ENCODE measurements at places on chromosomes 6 and 20. TPM values are rescaled to one million over a fixed set of nuclear protein-coding genes. Genes with fewer than 3 reads are reported as not detected.

DNA sequence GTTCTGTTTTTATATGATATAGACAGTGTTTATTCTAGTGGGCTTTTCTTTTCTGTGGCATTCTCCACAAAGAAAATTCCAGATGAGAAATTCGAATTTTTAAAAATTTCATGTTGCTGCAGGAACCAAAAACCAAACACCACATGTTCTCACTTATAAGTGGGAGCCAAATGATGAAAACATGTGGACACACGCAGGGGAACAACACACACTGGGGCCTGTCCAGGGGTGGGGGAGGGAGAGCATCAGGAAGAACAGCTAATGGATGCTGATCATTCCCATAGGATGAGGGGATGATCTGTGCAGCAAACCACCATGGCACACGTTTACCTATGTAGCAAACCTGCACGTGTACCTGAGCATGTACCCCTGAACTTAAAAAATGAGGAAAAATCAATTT, 499.0 kb upstream of the SLC35B3 start:
- DNase-seq, result no peak
- H3K4me1 ChIP-seq, result no peaks in the 10 kb centered on the region
- H3K27me3 ChIP-seq, result no peaks in the 10 kb centered on the region
- H3K27ac ChIP-seq, result no peak overlapping the region

DNA sequence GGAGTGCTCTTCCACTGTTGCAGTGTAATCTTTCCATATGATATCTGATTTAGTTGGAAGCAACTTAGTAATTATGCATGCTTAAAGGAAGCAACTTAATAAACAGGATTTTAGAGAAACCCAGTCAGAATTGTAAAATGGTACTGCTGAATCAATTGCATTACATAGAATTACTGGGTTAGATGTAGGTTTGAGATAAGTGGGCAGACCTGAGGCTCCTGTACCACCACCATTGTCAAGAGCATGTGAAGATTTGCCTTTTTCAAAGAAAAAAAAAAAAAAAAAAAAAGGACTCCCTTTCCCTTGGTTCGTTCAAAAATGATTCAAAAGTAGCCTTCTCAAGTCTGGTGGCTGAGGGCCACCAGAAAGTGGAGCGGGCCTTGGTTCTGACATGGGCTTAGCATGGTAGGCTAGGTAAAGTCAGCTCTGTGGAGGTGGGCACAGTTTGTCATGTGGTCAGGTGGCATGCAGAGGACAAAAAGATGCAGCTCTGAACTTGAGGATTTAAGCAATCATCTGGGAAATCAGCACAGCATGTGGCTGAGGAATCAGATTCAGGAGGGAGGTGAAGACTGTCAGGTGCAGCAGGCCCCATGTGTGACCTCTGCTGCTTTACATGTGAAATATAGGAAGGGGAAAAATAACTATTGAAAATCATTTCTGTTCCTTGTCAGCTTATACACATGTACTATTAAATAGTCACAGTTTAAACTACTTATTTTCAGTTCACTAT, 32.4 kb downstream of the ARID1B start:
- no peaks in the 10 kb centered on the region for H3K27me3 ChIP-seq
- H3K27ac ChIP-seq, result no peak overlapping the region
- peaks cover 6% of the 10 kb centered on the region for H3K36me3 ChIP-seq
- no peak overlapping the region for H3K4me3 ChIP-seq
- H3K4me1 ChIP-seq, result peaks cover 37% of the 10 kb centered on the region

DNA sequence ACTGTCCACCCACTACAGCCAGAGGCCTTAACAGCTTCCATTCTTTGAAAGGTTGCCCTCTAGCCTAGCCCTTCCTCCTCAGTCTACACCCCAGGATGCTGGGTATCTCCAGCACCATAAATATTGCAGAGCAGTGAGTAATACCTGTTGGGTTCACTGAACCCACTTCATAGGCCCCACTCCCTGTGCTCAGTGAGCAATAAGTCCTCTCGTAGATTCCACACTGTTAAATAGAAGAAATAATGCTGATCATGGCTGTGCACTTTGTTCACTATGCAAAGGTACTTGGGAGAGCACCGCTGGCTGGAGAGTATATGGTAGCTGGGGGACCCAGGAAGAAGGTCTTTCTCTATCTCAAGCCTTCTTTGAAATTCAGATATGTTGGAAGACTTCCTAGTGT, 87.3 kb downstream of the RSPH3 start:
- no peaks in the 10 kb centered on the region for H3K36me3 ChIP-seq
- H3K27ac ChIP-seq, result no peak overlapping the region
- H3K27me3 ChIP-seq, result no peaks in the 10 kb centered on the region
- no peak for DNase-seq

DNA sequence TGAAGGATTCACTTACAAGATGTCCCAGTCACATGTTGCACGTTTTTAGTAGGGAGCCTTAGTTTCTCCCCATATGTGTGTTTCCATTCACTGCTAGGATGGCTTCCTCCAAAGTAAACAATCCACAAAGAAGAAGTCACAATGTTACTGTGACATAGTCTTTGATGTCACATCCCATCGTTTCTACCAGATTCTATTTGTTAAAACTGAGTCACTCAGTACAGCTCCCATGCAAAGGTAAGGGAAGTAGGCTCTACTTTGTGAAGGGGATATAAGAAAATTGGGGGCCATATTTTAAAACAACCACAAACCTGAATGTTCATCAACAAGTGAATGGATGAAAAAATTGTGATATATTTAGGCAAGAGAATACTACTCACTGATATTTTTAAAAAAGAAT, at the start of the genes OR11A1 and OR2H1:
Gene OR11A1 (minus strand): TSS at position 101 of the 400 bp plus-strand sequence. CDS start 29,430 bp downstream, outside the sequence.
Gene OR2H1 (plus strand): TSS at position 185 of the 400 bp plus-strand sequence. CDS start 4,615 bp downstream, outside the sequence.
- no peaks in the 10 kb centered on the region for H3K4me1 ChIP-seq
- no peak within 1 kb of the TSS for H3K4me3 ChIP-seq
- no peak within 1 kb of the TSS for H3K27ac ChIP-seq
- no peak for DNase-seq

- peak overlapping the region; percentile 79 for H3K4me3 ChIP-seq
- peaks cover 20% of the 10 kb centered on the region for H3K36me3 ChIP-seq
- H3K4me1 ChIP-seq, result peaks cover 68% of the 10 kb centered on the region
- peak; percentile 73 for DNase-seq
Measured at GRCh38 chr6:107823047-107823557, 1.0 kb downstream of the SCML4 start.

GRCh38 chr6:63887002-63887751, 251.6 kb downstream of the PHF3 start:
- H3K4me3 ChIP-seq, result no peak overlapping the region
- no peaks in the 10 kb centered on the region for H3K36me3 ChIP-seq
- H3K27me3 ChIP-seq, result no peaks in the 10 kb centered on the region

GRCh38 chr6:36743538-36744303, 46.1 kb downstream of the RAB44 start:
- peaks cover 3% of the 10 kb centered on the region for H3K36me3 ChIP-seq
- H3K4me1 ChIP-seq, result peaks cover 28% of the 10 kb centered on the region
- H3K27me3 ChIP-seq, result no peaks in the 10 kb centered on the region

DNA sequence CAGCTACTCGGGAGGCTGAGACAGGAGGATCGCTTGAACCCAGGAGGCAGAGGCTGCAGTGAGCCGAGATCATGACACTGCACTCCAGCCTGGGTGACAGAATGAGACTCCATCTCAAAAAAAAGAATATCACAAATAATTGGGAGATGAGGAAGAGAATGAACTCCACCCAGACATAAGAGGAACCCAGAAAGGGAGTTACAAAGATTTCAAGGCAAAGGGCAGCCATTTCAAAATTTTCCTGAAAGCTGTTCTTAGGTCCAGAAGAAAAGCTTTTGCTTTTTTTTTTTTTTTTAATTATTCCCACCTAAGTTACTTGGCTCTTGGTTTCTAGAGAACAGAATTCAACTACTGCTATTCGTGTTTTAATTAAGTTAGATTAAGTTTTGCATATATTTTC, 23.8 kb downstream of the MYB start:
- no peak for DNase-seq
- H3K36me3 ChIP-seq, result peaks cover 51% of the 10 kb centered on the region
- H3K4me3 ChIP-seq, result no peak overlapping the region
- no peaks in the 10 kb centered on the region for H3K27me3 ChIP-seq
- no peak overlapping the region for H3K27ac ChIP-seq
- peaks cover 12% of the 10 kb centered on the region for H3K4me1 ChIP-seq

DNA sequence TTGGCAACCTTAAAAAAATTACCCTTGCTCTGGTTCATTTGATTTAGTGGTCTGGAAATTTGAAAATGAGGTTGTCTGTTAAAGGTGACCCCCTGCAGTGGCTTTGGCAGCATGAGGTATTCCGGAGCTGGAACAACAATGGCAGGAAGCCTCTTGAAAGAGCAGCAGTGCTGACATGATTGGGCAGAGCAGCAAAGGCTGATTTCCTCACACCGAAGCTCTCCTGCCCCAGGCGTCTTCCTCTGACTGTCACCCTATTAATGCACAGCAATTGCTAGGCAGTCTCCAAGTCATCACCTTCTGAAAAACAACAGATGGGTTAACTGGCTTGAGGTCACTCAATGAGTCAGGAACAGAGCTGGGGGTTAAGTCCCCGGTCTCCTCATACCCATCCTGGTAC, 241.8 kb upstream of the MMS22L start:
- H3K4me3 ChIP-seq, result no peak overlapping the region
- no peaks in the 10 kb centered on the region for H3K36me3 ChIP-seq
- H3K4me1 ChIP-seq, result no peaks in the 10 kb centered on the region
- no peak for DNase-seq

DNA sequence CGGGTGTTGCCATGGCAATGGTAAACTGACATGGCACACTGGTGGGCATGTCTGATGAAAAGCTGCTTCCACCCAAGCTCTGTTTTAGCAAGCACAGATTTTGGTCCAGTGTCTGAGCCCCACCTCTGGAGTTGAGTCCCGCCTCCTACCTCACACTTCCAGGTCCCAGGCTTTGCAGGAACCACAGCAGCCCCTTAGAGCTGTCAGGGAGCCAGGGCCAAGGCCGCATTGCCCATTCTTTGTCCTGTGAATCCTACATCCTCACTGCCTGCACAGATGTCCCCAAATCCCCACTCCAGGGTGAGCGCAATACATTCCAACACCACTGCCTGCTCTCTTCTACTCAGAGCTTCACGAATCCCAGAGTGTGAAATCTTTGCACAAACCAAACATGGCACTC, 292.2 kb downstream of the PREX1 start:
- peaks cover 4% of the 10 kb centered on the region for H3K27me3 ChIP-seq
- H3K27ac ChIP-seq, result no peak overlapping the region
- no peaks in the 10 kb centered on the region for H3K4me1 ChIP-seq

DNA sequence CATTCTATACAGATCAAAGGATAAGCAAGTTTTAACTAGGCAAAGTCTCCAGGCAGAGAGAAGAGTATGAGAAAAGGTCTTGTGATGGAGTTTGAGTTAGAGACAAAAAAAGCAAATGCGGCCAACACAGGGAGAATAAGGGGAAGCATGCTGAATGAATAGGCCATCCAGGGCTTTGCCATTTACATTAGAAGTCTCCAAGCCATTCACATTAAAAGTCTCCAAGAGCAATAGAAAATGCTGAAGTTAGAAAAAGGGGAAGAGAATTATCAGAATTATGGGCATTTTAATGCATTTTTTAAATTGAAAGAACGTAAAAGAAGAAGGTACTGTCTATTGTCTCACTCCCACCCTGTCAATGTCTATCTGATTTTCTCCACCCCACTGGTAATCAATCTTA, 49.4 kb downstream of the PDSS2 start:
- no peak overlapping the region for H3K4me3 ChIP-seq
- no peaks in the 10 kb centered on the region for H3K4me1 ChIP-seq
- DNase-seq, result no peak
- no peak overlapping the region for H3K27ac ChIP-seq

DNA sequence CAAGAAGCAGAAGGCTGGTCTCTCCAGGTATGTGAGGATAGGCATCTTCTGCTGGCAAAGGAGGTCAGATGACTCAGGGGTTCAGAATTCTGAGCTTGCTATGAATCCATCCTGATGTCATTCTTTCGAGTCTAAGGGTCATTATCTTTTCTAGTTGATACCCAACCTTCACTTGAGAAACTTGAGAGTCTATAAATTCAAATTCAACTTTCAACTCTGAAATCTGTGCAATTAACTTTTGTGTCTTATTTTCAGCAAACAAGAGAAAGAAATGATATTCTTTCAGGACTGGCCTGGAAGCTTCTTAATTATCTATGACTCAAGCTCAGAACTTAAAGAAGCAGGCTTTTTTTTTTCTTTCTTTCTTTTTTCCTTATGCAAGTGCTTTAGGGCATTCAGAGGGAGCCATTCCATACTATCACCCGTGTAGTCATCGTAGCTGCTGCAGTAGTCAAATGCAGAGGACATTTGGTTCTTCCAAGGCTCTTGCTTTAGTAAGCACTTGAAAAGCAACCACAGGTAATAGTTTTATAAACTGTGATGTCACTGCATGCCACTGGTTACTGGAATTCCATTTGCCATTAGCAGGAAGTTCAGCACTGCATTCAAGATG, 93.0 kb downstream of the ADTRP start:
- H3K27ac ChIP-seq, result no peak overlapping the region
- peaks cover 3% of the 10 kb centered on the region for H3K4me1 ChIP-seq
- peaks cover 2% of the 10 kb centered on the region for H3K27me3 ChIP-seq
- H3K4me3 ChIP-seq, result no peak overlapping the region

DNA sequence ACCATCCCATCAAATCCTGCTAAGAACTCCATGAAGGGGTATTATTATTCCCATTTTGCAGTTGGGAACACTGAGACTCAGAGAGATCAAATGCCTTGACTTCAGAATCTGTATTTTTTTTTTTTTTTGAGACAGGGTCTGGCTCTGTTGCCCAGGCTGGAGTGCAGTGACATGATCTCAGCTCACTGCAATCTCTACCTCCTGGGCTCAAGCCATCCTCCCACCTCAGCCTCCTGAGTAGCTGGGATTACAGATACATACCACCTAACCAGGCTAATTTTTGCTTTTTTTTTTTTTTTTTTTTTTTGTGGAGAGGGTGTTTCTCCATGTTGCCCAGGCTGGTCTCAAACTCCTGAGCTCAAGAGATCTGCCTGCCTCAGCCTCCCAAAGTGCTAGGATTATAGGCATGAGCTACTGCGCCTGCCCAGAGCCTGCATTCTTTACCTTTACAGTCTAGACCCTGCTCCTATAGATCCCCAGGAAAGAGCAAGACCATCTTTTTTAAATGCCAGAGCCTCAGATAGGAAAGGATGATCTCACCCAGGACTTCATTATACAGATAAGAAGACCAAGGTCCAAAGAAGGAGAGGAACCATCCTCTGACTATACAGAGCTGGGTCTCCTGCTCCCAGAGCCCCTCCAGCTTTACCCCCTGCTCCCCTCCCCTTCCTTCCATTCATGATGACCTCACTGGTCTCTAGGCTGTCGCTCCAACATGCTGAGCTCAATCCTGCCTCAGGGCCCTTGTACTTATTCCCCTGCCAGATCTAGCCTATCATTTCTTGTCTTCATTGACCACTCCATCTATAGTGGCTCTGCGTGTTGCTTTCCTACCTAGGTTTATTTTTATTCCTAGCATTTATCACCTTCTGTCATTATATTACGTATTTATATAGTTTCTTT, 138.6 kb downstream of the CEBPB start:
- H3K36me3 ChIP-seq, result peaks cover 3% of the 10 kb centered on the region
- peaks cover 4% of the 10 kb centered on the region for H3K4me1 ChIP-seq
- H3K4me3 ChIP-seq, result no peak overlapping the region
- peaks cover 2% of the 10 kb centered on the region for H3K27me3 ChIP-seq
- DNase-seq, result no peak

The SLC22A7 gene
- total RNA-seq, result not detected

The TNNC2 gene
- total RNA-seq, result not detected

The ABHD16B gene
- total RNA-seq, result not detected

Measured in activated CD4-positive, alpha-beta T cell treated with anti-CD3 and anti-CD28 coated beads, Interleukin-2, amount 10 ng/mL, durations not matched to agents 7 days and 5 days (primary cell).